NCI-H1417 treated with DMSO at 0.1 percent for 48 hours (cell line): ENCODE measurements at places on chromosomes 16 and 17.

GRCh38 chr17:47993964-47994363, 23.1 kb downstream of the CDK5RAP3 start:
- no peak for DNase-seq

- no peak for DNase-seq
Observed at GRCh38 chr16:13118091-13118490, 216.7 kb downstream of the SHISA9 start.

- no peak for DNase-seq
Observed at GRCh38 chr16:85911251-85911930, 12.4 kb downstream of the IRF8 start.

DNA sequence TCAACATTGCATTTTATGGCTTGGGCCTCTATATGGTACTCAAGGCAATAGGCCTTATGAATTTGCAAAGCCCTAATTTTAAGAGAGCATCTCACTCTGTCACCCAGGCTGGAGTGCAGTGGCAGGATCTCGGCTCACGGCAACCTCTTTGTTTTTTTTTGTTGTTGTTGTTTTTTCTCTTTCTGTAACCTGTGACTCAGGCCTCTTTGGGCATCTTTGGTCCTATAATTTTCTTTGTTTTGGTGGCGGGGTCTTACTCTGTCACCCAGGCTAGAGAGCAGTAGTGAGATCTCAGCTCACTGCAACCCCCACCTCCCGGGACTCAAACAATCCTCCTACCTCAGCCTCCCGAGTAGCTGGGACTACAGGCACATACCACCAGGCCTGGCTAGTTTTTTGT, 21.8 kb upstream of the HERPUD1 start:
- DNase-seq = no peak

DNA sequence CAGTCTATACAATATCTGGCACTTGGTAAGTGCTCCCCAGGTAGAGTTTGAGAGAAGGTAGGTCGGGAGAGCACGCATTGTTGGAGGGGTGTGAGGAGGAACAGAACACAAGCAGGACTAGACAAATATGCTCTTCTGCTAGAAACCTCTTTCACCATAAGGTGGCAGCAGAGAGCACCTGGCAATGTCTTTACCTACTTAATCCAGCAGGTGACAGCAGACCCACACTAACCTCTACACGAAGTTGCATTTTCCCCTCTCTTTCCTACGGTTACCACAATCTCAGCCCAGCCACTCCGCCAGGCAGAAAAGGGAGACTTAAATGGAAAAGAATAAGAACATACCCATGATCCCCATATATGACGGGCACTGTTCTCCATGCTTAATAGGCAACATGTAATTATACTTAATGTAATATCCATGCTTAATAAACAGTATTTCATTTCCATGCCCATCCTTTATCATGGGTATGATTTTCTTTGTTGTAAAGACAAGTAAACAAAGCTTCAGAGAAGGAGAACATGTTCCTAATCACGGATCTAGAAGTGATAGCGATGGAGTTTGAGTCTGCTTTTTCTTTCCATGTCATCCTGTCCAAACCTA, 55.1 kb upstream of the CCL2 start:
- no peak for DNase-seq

DNA sequence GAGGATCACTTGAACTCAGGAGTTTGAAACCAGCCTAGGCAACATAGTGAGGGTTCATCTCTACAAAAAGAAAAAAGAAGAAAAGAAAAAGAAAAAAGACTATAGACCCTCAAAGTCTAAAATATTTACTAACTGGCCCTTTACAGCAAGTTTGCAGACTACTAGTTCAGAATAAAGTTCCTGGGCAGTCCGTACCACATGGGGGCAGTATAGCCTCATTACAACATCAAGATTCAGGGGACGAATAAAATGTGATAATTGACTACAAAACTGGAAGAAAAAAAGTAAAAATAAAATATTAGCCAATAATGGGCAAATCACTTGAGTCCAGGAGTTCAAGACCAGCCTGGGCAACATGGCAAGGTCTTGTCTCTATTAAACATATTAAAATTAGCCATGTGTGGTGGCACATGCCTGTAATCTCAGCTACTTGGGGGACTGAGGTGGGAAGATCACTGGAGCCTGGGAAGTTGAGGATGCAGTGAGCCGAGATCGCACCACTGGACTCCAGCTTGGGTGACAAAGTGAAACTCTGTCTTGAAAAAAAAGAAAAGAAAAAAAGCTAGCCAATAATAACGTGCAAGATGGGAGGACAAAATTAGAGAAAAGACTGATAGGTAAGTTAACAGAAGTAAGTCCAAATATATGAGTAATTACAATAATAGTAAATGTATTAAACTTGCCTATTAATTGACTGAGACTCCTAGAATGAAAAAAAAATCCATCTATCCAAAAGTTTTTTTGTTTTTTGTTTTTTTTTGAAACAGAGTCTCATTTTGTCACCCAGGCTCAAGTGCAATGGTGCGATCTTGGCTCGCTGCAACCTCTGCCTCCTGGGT, 129.4 kb upstream of the SEC14L1 start:
- no peak for DNase-seq

DNA sequence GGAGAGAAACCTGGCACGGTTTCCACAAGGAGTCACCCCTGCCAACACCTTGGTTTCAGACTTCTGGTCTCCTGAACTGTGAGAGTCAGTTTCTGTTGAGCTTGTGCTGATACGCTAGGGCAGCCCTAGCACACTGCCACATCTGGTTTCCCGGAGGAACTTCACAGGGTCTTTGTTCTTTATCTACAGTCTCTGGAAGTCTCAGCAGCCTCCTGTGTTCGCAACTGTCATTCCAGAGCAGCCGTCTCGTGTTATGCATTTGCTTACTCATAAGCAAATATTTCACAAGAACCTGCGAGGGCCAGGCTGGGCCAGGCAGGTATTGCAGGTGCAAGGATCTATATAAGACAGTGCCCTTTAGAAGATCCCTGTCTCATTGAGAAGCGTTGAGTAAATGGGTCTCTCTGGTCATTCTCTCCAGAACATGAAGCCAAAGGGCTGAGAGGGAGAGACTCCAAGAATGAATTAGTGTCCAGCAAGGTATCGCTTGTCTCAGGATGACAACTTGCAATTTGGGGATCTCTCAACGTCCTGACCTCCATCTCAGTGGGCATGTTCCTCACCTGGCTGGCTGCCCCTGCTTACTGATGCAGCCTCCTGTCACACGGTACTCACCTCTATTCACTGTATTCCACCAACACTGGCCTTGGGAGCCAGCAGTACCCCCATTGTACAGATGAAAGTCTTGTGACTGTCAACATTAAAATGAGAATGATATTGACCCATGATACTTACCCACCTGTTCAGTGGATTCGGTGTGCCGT, 141.2 kb downstream of the WWOX start:
- no peak for DNase-seq

GRCh38 chr17:81578561-81579225, 26.5 kb upstream of the FAAP100 start:
- DNase-seq = no peak

DNA sequence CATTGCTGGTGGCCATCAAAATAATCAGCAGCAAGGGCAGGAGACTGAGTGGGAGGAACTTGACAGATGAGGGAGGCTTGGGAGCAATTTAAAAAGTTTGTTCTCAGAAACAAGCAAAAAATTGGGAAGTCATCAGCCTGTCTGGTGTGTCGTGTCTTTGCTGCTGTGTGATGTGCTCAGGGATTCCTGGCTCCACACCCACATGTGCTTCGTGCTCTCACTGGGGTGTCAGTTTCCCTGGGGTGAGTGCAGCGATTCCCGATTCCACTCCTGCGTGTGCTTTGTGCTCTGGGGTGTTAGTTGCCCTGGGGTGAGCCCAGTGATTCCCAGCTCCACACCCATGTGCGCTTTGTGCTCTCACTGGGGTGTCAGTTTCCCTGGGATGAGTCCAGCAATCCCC, 228.1 kb downstream of the SNX29 start:
- DNase-seq = no peak

DNA sequence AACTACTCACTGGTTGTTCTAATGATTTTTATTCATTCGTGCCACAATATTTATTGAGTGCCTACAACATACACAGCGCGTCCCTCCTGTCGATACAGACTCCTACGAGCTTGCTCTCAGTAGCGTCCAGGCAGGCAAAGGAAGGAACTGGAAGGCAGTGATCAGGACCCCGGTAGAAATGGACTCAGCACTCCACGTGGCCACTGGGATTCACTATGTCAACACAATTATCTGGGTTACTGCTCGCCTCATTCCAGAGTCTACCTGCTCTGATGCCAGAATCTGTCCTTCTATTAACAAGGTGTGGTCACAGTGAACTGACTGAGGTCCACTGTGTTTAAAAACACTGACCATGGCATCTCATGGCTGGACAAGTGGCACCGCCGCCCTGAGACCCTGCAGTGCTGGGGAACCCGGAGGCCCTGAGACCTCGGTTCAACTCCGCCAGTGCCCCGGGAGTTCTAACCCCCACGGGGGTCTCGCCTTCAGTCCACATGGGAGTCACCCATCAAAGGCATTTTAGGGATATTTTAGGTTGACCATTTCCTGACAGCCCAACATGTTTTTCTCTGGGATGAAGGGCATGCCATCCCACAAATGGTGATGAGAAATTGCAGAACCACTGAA, 71.4 kb downstream of the ZFHX3 start:
- DNase-seq = no peak

DNA sequence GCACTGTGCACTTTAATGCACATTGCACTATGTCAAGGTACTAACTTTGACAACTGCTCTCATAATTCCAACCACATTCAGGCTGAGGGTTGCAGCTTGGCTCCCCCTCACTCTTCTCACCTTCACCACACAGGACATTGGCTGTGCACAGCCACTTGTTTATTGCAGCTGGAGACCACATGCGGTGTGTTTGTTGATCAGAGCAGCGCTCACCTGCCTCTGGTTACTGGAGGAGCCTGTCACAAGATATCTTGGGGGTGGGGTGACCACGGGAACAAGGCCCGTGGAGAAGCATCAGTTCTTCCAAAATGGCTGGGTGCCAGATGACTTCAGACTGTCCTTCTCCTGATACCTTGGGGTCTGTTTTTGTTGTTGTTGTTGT, 10.6 kb upstream of the CCL5 start:
- no peak for DNase-seq

- DNase-seq = no peak
Observed at GRCh38 chr17:14302431-14303099, 1.7 kb downstream of the HS3ST3B1 start.

DNA sequence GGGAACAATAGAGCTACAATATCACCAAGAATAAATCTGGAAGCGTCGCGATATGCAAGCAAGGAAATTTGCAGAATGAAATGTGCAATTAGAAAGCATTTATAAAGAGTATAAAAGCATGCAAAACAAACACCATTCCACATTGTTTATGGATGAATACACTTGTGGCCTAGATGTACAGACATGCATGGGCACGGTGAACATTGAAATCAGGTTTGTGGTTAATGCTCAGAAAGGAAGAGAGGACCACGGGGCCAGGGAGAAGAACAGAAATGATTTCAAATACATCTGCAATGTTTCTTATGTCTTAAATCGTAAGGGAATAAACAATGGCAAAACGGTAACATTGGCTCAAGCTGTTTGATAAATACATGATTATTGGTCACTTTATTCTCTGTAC, 235.9 kb downstream of the FOXL1 start:
- no peak for DNase-seq

GRCh38 chr17:49553676-49554335, 21.9 kb upstream of the NXPH3 start:
- DNase-seq = no peak

- DNase-seq = no peak
Observed at GRCh38 chr16:65119435-65119834, 2.4 kb downstream of the CDH11 start.

GRCh38 chr16:57565461-57565860, 23.0 kb downstream of the ADGRG5 start:
- DNase-seq = no peak
